ENCODE measurements at places on chromosomes 7 and 10.

- no peak for DNase-seq
Measured at GRCh38 chr10:98039690-98040381, 9.4 kb upstream of the CRTAC1 start.

- no peak for DNase-seq
Measured at GRCh38 chr10:130745821-130746220, 565.7 kb downstream of the TCERG1L start.

DNA sequence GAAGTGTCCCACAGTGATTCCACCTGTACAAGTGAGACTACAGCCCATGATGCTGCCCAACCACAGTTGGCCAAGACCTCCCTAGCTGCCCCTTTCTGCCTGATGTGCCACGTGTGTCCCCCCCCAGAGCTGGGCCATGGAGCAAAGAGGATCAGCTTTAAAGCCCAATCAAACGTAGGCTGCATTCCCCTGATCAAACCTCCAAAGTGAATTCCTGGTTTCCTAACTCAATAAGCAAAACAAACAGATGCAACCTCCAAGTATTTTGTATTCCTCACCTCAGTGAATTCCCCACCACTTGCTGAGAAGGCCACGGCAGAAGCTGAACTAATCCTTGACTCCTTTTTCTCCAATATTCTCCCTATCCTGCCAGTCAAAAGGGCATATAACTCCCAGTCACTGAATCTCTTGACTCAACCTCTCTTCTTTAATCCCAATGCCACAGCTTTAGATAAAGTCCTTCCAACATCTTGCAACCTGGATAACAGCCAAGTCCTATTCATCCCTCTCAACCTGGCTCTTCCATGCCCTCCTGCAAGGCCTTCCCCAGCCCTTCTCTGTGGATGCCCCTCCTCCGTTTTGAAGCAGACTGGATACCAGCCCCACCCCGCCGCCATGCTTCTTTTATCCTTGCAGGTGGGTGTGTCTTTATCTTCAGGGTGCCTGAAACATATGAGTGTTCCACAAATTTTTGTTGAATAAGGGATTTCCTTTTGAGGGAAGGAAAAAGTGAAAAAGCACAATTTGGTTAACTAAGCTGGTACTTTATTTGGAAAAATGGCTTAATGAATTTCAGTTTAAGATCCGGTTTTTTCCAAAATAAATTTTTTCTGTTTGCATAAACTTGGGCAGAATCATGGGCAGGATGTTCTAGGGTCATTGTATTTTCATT is 285.2 kb upstream of the MKLN1 start:
- no peak for DNase-seq

- no peak for DNase-seq
Measured at GRCh38 chr10:33217854-33218253, 116.6 kb downstream of the NRP1 start.

DNA sequence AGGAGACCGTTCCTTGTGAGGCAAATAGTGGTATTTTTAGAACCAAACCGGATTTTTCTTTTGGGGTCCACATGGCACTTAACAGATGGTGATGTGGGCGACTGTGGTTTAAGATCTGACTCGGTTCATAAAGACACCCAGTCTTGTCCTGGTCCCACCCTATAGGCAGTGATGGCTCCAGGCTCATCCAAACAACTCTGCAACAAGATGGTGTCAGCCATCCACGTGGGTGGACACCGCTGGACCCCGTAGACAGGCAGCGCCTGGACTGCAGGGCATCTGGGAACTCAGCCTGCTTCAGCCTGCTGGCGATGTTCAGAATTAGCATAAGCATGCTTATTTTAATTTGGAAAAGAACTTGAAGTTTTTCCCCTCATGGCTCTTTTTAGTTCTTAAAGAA is 258.4 kb upstream of the FZD1 start:
- DNase-seq = no peak

DNA sequence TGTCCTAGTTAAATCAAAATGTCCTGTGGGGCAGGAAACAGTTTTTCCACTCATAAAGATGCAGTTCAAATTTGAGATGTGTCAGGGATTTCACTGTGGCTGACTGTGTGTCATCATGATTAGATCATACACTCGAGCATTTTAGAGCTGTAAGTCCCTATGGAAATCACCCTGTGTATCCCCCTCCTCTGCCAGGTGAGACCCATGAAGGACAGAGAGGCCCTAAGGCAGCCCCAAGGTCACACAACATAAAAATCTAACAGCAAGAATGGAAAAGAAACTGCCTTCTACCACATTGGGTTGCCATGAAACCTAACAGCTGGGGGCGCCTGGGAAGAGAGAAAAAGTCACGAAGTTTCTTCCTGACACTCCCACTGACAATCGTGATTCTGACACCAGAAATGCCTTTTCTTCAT is 135.8 kb downstream of the KCNMA1 start:
- DNase-seq = no peak

DNA sequence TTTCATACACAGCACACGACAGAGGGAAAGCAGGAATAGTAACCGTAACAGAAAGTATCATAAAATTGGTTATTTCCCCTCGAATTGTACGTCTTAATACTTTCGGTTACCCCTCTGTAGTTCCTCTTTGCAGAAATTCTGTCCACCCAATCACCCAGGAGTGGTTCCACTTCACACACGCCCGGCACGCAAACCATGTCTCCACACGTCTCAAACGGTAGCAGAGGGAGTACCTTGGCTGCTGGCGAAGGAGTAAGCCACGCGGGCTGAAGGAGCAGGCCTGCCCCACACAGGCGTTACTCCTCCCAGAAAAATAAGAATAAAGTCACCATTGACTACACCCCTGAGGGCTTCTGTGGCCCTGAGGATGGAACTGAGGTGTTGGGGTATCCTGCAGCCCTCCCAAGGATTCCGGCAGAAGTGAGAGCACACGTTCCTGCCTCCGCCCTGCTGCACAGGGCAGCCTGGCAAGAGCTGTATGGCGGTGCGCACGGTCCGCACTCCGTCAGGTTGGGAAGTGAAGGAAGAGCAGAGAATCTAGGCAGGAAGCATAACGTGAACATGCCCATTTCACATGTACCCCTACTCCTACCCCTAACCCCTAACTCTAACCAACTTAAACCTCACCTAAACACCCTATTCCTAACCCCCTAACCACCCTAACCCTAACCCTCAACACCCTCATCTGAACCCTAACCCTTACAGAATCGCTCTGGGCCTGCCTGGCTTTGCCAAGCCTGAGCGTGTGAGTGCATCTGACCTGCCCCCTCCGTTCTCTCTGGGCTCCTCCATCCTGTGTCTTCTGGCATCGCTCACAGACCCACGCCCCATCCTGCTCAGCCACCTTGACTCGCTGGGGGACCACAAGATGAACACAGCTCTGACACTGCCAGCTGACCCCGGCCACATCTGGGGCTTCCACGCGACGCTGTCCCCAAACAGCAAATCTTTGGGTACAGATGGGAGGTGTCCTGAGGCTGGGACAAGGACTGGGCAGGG is 18.2 kb downstream of the GPR146 start:
- DNase-seq = no peak

- DNase-seq = no peak
Measured at GRCh38 chr10:116653885-116654284, 33.1 kb downstream of the PNLIPRP2 start.

GRCh38 chr7:134448356-134449229 is 10.3 kb downstream of the AKR1B1 start:
- DNase-seq = no peak

- DNase-seq = no peak
Measured at GRCh38 chr7:27745064-27745583, 5.2 kb downstream of the TAX1BP1 start.

- DNase-seq = no peak
Measured at GRCh38 chr7:75896803-75897327, 18.0 kb downstream of the RHBDD2 start.

DNA sequence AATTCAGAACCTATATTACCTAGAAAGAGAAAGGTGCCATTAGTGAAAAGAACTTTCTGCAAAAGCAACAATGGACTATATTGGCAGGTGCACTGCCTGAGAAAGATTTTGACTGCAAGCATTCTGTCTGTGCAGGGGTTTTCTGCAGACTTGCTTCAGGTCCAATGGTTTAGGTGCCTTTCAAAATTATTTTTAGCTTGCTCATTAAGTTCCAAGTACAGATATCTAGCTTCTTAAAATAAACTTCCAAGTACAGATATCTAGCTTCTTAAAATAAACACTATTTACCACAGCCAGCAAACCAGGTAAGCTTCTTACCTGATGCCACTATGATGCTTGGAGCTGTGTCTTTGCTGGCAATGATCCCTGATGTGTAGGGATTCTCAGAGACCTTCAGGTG is 485.2 kb downstream of the SORCS1 start:
- no peak for DNase-seq

GRCh38 chr7:21829731-21830130 is 116.0 kb downstream of the CDCA7L start:
- DNase-seq = no peak

GRCh38 chr10:69445041-69445440 is 6.2 kb upstream of the TSPAN15 start:
- no peak for DNase-seq

Measured in activated T-helper 1 cell treated with anti-CD3 and anti-CD28 coated beads, Interleukin-12 subunit alpha, Interleukin-12 subunit beta, Interleukin-2, Interleukin-4 antibody, amounts not matched to agents 30 ng/mL and 10 ng/mL and 1 ng/mL, durations not matched to agents 14 hours and 24 hours and 36 hours (primary cell).